ENCODE measurements at places on chromosomes 7 and 10.

DNA sequence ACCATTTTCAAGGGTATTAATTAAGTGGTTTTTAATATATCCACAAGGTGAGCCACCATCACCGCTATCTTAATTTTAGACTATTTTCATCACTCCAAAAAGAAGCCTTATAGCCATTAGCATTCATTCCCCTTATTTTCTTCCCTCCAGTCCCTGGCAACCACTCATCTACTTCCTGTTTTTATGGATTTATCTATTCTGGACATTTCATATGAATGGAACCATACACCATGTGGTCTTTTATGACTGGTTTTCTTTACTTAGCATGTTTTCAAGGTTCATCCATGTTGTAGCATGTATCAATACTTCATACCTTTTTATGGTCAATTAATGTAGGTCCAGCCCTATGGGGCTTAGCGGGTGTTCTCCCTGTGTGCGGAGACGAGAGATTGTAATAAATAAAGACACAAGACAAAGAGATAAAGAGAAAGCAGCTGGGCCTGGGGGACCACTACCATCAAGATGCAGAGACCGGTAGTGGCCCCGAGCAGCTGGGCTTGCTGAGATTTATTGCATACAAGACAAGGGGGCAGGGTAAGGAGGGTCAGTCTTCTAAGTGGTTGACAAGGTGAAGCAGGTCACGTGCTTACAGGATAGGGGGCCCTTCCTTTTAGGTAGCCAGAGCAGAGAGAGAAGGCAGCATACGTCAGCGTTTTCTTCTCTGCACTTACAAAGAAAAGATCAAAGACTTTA, 14.6 kb downstream of the WBP1L start:
- H3K27me3 ChIP-seq, result no peaks in the 10 kb centered on the region
- no peak overlapping the region for H3K4me3 ChIP-seq
- no peak for DNase-seq

GRCh38 chr10:2541176-2541575, 526.2 kb upstream of the PFKP start:
- H3K36me3 ChIP-seq, result no peaks in the 10 kb centered on the region
- H3K4me1 ChIP-seq, result no peaks in the 10 kb centered on the region
- no peak overlapping the region for H3K4me3 ChIP-seq
- H3K27ac ChIP-seq, result no peak overlapping the region
- no peaks in the 10 kb centered on the region for H3K27me3 ChIP-seq

- DNase-seq, result peak; percentile 60
- peaks cover 13% of the 10 kb centered on the region for H3K4me1 ChIP-seq
- H3K27me3 ChIP-seq, result no peaks in the 10 kb centered on the region
- H3K27ac ChIP-seq, result peak overlapping the region; percentile 75
- H3K4me3 ChIP-seq, result peak overlapping the region; percentile 17
Measured at GRCh38 chr7:27031289-27032172, 64.3 kb downstream of the HOXA1 start.

GRCh38 chr7:81207801-81208200, 288.9 kb upstream of the SEMA3C start:
- H3K4me1 ChIP-seq, result no peaks in the 10 kb centered on the region
- no peak for DNase-seq
- no peaks in the 10 kb centered on the region for H3K27me3 ChIP-seq
- H3K36me3 ChIP-seq, result no peaks in the 10 kb centered on the region
- H3K27ac ChIP-seq, result no peak overlapping the region

GRCh38 chr7:4831723-4832495, 29.9 kb downstream of the PAPOLB start:
- no peaks in the 10 kb centered on the region for H3K4me1 ChIP-seq
- no peak overlapping the region for H3K27ac ChIP-seq
- H3K4me3 ChIP-seq, result no peak overlapping the region

DNA sequence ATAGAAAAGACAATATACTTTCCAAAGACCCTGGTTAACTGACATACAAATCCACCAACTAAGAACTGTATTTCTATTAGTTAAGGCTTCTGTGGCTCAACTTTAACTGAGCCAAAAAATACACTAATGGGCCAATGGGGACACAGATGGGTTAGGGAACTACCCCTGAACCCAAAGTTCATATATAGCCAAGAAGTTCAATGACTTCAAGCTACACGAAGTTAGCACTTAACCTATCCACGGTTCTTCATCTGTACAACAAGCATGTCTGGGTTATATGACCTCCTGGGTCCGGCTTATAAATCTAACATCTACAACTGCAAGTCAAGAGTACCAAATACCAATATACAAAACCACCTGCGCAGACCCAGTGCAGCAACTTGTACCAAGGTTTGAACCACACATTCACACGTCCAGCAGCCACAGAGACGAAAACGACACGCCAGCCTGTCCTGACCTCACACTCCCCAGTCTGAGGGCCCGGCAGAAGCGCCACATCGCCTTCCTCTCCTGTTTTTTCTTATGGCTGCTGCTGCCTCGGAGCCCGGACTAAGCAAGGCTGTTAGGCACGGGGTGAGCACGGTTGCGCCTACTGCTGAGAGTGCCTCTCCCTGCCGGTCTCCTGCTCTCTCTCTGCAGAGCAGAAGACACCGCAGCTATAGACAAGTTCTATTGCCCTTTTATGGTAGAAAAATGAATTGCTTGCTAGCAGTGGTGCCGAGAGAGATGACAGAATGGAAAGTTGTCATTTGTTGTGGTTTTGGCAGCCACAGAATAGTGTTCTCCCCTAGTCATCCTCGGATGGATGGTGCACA, 86.3 kb downstream of the RNF216 start:
- H3K4me3 ChIP-seq, result no peak overlapping the region
- no peaks in the 10 kb centered on the region for H3K27me3 ChIP-seq
- peak; percentile 52 for DNase-seq

DNA sequence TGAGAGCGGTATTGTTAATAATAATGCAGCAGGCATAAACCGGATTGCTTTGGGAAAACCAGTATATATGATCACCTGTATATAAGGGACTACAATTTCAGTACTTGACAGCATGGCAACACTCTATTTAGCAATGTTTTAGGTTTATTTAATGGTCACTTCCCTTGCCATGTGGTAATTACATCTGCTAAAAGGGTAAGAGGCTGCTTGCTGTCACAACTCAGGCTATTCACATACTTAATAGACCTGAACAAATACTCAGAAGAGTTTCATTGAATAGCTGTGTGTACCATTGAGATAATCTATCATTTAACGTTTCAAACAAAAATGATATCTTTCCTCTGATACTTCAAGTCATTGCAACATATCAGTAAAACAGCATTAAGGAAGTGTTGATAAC, 90.1 kb downstream of the PCDH15 start:
- no peak overlapping the region for H3K4me3 ChIP-seq
- H3K36me3 ChIP-seq, result no peaks in the 10 kb centered on the region
- no peaks in the 10 kb centered on the region for H3K27me3 ChIP-seq
- DNase-seq, result no peak
- no peaks in the 10 kb centered on the region for H3K4me1 ChIP-seq

DNA sequence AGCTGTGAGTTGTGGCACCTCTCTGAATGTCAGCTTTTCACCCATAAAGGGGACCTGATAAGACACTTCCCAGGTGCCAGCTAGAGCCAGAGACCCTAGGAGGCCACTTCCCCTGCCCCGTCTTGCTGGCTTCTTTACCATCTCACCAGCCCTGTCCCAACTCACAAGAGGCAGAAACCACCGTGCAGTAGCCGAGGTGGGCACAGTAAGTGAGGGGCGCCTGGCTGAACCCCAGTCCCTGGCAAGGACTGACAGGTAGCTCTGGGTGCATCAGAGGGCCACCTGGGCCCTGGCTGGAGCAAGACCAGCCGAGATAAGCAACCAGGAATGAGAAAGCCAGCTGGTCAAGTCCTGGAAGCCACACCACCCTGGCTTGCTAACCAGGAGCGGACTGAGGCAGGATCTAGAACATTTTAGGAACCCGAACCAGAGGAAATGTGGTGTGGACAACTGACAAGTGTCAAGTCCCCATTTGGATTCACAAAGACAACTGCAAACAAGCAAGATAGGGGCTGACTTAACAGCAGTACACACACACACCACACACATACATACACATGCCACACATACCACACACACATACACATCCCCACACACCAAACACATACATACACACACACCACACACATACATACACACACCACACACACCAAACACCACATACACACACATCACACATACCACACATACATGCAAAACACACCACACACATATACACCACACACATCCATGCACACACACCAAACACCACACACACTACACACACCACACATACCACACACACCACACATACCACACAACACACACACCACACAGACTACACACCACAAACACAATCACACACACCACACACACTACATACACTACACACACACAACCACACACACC, 20.8 kb downstream of the OGDHL start:
- H3K27ac ChIP-seq, result no peak overlapping the region
- no peak overlapping the region for H3K4me3 ChIP-seq
- H3K36me3 ChIP-seq, result no peaks in the 10 kb centered on the region
- no peak for DNase-seq

GRCh38 chr7:100390286-100391009, 17.2 kb downstream of the PILRA start:
- no peaks in the 10 kb centered on the region for H3K27me3 ChIP-seq
- peaks cover 65% of the 10 kb centered on the region for H3K4me1 ChIP-seq
- peak overlapping the region; percentile 3 for H3K27ac ChIP-seq
- peaks cover 30% of the 10 kb centered on the region for H3K36me3 ChIP-seq
- no peak overlapping the region for H3K4me3 ChIP-seq

GRCh38 chr7:31518766-31519165, 4.9 kb downstream of the ITPRID1 start:
- no peaks in the 10 kb centered on the region for H3K36me3 ChIP-seq
- H3K4me1 ChIP-seq, result no peaks in the 10 kb centered on the region
- no peak overlapping the region for H3K4me3 ChIP-seq
- no peaks in the 10 kb centered on the region for H3K27me3 ChIP-seq
- DNase-seq, result no peak

Data from CD14-positive monocyte (primary cell).